HTR-8/SVneo (cell line): ENCODE measurements at places on chromosomes 12 and 14.

GRCh38 chr12:26149968-26150500, 25.2 kb upstream of the BHLHE41 start:
- no peak for DNase-seq

- DNase-seq = no peak
Measured at GRCh38 chr14:75626396-75626795, 34.3 kb downstream of the ERG28 start.

- DNase-seq = no peak
Measured at GRCh38 chr14:105849933-105850626, 323.7 kb downstream of the TMEM121 start.

- DNase-seq = no peak
Measured at GRCh38 chr12:58966939-58967338, 46.6 kb upstream of the LRIG3 start.

GRCh38 chr12:96250119-96250685, 56.0 kb downstream of the ELK3 start:
- DNase-seq = no peak

GRCh38 chr12:110821917-110822316, 24.9 kb upstream of the CCDC63 start:
- no peak for DNase-seq

DNA sequence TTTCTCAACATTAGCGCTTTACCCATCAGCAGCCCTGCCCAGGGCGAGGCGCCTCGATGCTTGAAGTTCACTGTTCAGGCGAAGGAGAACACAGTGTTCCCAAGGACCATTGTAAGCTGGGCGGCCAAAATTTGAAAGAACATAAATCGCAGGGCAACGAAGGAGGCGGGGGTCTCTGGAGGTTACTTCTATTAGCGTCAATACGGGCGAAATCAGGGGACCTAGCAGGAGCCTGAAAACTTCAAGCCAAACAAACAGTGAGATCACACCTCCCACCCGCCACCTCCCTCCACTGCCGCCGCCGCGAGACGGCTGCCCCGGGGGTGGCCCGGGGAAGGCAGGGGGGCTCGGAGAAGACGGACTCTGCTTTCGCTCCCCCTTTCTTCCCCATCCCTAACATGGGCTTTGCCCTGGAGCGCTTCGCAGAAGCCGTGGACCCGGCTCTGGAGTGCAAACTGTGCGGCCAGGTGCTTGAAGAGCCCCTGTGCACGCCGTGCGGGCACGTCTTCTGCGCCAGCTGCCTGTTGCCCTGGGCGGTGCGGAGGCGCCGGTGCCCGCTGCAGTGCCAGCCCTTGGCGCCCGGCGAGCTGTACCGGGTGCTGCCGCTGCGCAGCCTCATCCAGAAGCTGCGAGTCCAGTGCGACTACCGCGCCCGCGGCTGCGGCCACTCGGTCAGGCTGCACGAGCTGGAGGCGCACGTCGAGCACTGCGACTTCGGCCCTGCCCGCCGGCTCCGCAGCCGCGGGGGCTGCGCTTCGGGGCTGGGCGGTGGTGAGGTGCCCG, at the start of gene PDZRN4:
TSS of gene PDZRN4 (plus strand) at position 263 of the 783 bp plus-strand sequence.
- no peak for DNase-seq

DNA sequence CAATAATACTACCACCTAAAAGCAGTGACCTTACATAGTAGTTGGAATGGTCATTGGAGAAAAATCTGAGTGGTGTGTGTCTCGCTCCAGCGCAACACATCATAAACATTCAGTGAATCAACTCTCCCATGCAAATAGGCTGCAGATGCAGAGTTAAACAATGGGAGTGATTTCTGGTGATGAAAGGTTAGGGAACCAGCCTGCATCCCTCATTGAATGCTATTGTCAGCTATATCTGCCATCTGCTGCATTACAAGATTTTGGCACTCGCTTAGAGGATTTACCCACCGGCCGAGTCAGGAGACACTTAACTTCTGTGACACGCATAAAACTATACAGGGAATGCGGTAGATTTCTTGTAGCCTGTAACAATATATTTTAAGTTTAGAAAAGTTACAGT, 900.9 kb downstream of the FLRT2 start:
- DNase-seq = no peak

DNA sequence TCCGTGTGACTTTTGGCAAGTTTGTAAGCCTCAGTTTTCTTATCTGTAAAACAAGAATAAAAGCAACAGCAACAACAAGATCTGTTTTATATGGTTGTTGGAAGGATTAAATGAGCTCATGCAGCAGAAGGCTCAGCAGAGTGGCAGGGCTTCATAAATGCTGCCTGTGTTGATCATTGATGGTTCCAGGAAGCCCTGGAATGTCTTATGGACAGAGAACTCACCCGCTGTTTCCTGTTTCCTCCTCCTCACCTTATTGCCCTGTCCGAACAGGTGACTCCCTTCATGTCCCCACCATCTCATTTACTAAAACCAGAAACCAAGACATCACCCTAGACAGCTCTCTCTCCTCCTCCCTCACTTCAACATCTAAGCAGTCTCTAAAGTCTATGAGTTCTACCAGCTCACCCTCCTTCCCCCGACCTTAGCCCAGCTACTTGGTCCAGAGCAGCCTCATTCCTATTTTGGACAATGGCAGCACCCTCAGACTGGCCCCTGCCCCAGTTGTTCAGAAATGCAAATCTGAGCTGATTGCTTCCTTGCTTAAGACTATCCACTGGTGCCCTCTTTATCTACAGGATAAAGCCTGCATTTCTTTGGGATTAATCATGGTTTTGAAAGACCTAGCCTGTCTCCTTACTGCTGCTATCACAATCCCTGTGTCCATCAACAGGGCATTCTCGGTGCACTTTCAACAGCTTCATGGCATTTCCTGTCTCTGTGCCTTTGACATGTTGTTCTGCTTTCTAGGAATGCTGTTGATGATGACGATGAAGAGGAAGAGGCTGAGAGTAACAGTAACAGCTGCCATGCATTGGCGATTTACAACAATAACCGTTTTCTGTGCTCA, 21.4 kb upstream of the GSG1 start:
- DNase-seq = peak; percentile 72

GRCh38 chr12:52082988-52083637, 3.6 kb downstream of the SMIM41 start:
- DNase-seq = peak; percentile 81

DNA sequence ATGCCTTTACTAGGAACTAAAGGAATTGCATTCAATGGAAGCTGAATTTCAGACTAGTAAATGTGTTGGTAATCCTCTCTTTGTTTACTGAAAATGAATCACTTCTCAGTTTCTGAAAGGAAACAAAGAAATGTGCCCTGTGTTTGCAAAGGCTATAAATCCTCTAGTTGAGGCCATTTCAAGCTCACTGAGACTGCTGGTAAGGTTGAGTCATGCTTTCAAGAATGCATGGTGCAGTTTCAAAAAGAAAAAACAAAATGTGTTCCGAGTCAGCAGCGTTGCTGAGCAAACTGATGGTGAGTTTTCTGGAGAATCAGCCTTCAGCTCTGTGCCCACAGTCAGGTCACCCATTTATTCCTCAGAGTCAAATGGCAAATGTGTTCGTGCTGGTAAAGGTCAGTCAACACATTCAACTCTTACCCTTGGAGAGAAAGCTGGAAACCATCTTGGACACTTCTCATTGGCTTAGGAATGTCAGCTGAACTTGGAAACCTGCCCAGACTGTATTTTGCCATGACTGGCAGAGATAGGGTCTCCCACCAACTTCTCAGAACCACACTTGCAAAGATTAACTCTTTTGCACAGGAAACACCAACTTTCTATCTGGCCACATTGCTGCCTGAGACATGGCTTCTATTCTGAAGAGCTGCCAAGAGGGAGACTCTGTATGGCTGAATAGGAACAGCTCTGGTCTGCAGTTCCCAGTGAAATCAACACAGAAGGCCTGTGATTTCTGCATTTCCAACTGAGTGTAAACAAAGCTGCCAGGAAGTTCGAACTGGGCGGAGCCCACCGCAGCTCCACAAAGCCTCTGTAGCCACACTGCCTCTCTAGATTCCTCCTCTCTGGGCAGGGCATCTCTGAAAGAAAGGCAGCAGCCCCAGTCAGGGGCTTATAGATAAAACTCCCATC, 484.4 kb downstream of the ATP23 start:
- peak; percentile 48 for DNase-seq

- no peak for DNase-seq
Measured at GRCh38 chr12:58732894-58733293, 187.4 kb downstream of the LRIG3 start.

- DNase-seq = no peak
Measured at GRCh38 chr14:60165547-60165876, 314 bp upstream of the DHRS7 start.

GRCh38 chr14:91341334-91341733, 76.3 kb downstream of the CCDC88C start:
- DNase-seq = no peak

- DNase-seq = no peak
Measured at GRCh38 chr12:103909811-103910210, 20.4 kb upstream of the HSP90B1 start.

GRCh38 chr12:76587428-76588178, 28.0 kb upstream of the OSBPL8 start:
- DNase-seq = no peak

DNA sequence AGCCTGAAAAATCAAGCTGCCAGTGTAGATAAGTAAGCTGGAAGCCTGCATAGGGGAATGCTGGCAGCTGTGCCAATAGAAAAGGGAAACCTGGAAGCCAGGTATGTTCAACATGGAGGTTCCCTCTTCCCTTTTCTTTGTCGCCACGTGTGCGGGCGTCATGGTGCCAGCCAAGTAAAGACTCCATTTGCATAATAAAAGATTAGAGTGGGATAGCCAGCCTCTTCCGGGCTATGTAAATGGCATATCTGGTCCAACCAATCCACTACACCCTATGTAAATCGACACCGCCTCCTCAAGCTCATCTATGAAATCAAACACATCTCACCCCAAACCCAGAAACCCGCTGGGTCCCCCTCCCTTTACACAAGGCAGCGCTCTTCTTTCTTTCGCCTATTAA, 5.6 kb upstream of the ADGRD1 start:
- no peak for DNase-seq

GRCh38 chr12:132178801-132179401, 34.6 kb downstream of the NOC4L start:
- no peak for DNase-seq

- no peak for DNase-seq
Measured at GRCh38 chr14:97704316-97704885, 907.2 kb downstream of the VRK1 start.

- no peak for DNase-seq
Measured at GRCh38 chr12:6968426-6968825, 2.0 kb downstream of the PHB2 start.

DNA sequence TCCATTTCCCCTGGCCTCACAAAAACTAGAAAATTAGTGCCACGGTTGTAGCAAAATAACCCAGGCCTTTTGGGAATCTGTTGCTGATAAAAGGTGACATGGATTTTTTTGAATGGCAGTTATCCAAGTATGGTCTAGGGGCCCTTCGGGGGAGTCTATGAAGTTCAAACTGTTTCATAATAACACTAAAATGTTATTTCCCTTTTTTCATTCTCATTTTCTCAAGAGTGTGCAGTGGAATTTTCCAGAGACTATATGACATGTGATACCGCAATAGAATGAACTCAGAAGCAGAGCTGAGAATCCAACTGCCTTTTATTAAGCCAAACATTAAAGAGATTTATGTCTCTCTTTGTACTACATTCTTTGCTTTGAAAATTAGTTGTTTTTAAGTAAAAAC, 26.9 kb downstream of the GSTZ1 start:
- DNase-seq = no peak

GRCh38 chr12:54230555-54230954, 41.8 kb upstream of the SMUG1 start:
- DNase-seq = no peak

DNA sequence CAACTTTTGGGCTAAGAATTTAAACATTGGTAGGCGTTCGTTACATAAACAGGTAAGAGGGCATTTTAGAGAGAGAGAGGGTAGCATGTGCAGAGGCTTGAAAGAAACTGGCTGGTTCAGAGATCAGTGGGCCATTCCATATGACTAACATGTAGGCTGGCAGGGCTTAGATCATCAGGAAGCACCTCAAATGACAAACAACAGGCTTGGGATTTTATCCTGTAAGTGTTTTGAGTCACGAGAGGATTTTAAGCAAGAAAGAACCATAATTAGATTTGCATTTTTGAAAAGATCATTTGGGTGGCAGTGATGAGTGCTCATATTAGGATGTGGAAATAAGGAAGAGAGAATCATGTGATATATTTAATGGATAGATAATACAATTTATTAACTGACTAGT, 8.7 kb upstream of the PLEKHA5 start:
- no peak for DNase-seq

- DNase-seq = no peak
Measured at GRCh38 chr14:42277840-42278239, 671.2 kb downstream of the LRFN5 start.

DNA sequence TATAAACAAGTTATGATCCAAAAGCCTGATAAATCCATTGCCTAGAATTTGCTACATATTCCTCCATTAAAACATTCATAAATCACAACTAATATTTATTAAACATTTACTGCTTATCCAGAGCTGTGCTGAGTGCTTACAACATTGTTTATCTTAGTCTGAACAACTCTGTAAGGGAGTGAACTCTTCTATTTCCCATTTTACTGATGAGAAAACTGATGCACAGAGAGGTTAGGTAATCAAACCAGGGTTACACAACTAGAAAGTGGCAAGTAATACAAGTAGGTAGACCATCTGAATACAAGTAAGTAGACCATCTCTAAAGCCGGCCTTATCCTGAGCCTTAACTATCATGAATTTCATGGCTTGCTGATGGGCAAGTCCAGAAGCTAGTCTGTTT, 39.5 kb downstream of the WASHC3 start:
- DNase-seq = no peak

DNA sequence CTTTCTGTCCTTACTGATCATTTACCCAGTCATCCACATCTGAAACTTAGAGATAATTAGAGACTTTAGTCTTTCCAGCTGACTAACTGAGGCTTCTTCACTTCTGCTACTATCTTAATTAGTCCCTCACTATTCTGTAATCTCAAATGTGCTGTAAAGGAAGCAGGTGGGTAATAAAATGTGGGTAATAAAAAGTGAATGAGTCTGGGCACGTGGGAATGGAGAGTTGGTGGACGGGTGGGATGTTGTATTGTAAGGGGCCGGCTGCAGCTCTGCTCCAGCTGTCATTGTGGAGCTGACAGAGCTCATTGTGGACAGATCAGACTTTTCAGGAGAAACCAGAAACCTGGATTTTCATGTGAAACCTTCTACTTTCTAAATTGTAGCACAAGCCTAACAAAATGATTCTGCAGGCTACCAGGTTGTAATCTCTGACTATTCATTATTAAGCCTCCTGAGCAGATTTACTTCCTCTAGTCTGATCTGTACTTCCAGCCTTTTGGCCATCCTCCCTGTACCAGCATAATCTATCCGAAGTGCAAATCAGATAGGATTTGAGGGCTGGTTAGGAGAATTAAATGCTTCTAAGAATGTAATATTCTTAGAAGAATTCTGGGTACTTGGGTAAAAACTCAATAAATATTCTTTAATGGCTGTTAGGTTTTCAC, 42.0 kb upstream of the BMAL2 start:
- DNase-seq = no peak

DNA sequence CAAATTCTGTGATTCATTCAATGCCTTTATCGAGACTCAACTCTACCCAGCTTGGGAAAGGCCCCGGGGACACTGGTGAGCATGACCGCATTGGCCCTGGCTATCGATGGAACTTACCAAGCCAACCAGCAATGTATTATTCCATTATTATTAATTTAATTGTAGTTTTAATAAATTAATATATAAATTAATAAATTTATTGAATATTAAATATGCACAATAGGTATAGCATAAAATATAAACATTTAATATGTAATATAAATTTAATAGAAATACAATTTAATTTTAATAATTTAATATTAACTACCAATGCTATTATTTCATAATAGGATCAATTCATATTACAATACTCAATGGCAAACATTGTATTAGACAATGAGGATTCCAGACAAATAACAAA, 163.4 kb downstream of the DPF3 start:
- no peak for DNase-seq
